ENCODE measurements at places on chromosomes 16 and 17.

DNA sequence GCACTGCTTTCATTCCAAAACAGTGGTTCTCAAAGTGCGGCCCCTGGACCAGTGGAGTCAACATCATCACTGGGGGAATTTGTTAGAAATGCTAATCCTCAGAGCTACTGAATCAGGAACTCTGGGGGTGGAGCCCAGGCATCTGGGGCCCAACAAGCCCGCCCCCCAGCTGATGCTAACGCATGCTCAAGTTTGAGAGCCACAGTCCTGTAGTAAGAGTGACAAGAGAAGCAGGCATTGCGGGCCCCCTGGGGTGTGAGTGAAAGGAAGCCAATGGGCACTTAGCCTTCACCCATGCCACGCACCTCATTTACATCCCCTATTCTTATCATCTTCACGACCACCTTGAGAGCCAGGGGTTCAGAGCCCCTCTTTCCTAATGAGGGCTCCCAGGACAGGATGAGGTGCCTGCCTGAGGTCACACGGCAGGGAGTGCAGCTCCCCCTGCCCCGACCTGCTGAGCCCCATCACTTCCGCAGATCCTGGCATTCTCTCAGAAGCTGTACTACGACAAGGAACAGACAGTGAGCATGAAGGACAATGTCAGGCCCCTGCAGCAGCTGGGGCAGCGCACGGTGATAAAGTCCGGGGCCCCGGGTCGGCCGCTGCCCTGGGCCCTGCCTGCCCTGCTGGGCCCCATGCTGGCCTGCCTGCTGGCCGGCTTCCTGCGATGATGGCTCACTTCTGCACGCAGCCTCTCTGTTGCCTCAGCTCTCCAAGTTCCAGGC, 9.1 kb downstream of the CA4 start:
- no peak for DNase-seq

DNA sequence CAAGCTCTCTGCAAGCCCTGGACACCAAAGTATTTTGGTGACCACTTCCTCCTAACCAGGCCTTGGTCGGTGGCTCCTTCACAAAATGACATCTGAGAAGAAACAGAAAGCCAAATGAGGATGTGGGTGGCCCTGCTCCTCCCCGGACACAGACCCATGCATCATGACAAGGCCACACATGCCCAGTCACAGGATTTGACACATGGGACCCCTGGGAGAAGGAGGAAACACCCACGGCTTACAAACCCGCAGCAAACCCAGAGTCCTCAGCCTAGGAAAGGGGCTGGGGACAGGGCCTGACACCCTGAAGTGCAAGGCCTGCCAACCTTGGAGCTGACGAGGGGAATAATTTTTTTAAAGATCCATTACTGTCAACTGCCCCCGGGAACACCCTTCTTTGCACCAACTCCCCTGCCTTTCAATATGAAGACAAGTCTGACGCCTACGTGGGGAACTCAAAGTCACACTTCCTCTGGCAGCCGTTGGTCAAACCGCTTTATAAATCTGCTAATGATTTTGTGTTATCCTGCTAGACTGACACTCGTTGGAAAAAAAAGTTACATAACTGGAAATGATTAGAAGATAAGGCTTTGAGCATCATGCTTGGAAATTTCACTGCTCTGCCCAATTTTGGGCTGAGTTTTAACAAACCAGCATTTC, 41.3 kb downstream of the GAS7 start:
- no peak for DNase-seq

- no peak for DNase-seq
These were observed 21.5 kb upstream of the SPN start for GRCh38 chr16:29641561-29641960.

DNA sequence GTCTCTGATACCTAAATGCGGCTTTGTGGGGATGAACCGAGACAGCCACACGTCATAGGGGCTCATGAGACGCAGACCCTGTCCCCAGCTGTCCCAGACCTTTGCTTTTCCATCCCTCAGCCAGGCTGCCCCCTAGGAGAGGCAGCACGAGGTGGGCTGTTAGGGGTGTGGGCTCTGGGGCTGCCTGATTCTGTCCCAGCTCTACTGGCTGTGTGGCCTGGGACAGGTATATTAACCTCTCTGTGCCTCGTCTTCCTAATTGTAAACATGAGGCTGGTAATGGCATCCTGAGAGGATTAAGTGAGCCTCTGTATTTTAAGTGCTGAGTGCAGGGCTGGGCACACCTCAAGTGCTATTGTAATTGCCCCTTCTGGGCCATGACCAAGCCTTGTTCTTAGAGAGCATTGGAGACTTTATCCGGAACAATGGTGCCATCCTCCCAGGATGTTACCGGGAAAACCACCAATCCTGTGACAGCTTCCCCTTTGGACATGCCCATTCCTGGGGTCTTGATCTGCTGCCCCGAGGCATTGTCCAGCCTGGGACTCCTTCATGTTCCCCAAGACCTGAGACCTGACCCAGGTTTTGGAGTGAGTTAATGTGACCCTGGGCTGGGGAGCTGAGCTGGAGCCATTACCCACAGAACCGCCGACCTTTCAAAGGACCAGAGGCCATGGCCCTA, 5.1 kb downstream of the ADGRG1 start:
- DNase-seq, result no peak

GRCh38 chr16:813204-813915, 12.8 kb upstream of the GNG13 start:
- peak; percentile 26 for DNase-seq

- DNase-seq, result no peak
These were observed 51.4 kb downstream of the WSB1 start for GRCh38 chr17:27345141-27345904.

DNA sequence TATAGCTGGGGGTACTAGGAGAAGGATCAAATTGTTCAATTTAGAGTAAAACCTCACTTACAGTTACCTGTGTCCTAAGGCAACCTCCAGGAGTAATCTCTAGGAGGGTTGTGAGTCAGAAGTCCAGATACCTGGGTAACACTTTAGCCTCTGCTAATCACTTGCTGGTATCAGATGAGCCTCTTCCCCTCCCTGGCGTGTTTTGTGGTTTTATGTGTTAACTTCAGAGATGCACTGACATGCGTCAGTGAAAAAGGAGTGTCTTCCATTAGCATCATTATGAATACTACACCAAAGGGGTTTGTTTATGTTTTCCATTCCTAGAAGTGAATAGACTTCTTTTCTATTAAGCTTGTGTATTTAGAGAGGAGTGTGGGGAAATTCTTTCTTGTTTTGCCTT, 208.2 kb downstream of the FTO start:
- peak; percentile 13 for DNase-seq

DNA sequence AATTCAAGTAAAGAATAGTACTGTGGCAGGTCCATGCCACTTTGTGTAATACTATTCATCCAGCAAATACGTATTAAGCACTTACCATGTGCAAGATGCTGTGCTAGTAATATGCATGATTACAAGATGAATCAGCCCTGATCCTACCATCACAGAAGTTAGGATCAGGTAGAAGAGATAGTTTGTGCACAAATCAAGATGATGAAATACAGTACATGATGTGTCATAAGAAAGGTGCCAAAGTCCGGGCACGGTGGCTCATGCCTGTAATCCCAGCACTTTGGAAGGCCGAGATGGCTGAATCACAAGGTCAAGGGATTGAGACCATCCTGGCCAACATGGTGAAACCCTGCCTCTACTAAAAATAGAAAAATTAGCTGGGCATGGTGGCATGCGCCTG, 10.9 kb downstream of the COG4 start:
- DNase-seq, result no peak

GRCh38 chr16:3458852-3459361, 15.4 kb downstream of the NAA60 start:
- DNase-seq, result no peak

GRCh38 chr17:72516772-72517399, 396.1 kb downstream of the SOX9 start:
- no peak for DNase-seq

GRCh38 chr17:3635474-3636153, 436 bp downstream of the SHPK start:
- no peak for DNase-seq

DNA sequence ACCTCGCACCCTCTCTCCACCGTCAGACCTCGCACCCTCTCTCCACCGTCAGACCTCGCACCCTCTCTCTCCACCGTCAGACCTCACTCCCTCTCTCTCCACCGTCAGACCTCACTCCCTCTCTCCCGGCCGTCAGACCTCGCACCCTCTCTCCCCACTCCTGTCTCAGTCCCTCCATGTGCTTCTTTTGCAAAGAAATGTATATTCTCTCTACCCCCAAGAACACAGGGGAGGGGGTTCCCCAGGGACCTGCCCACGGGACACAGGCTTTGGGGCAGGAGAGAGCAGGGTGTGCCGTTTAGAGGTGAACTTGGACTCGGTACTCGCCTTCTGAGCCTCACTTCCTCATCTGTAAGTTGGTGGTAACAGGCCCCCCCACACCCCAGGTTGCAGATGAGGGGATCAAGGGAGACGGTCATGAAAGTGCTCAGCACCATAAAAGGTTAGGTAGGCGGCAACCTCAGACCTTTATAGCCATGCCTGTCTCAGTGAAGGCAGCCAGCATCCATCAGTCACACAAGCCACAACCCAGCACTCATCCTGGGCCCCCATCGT, 63.7 kb downstream of the RPH3AL start:
- no peak for DNase-seq

DNA sequence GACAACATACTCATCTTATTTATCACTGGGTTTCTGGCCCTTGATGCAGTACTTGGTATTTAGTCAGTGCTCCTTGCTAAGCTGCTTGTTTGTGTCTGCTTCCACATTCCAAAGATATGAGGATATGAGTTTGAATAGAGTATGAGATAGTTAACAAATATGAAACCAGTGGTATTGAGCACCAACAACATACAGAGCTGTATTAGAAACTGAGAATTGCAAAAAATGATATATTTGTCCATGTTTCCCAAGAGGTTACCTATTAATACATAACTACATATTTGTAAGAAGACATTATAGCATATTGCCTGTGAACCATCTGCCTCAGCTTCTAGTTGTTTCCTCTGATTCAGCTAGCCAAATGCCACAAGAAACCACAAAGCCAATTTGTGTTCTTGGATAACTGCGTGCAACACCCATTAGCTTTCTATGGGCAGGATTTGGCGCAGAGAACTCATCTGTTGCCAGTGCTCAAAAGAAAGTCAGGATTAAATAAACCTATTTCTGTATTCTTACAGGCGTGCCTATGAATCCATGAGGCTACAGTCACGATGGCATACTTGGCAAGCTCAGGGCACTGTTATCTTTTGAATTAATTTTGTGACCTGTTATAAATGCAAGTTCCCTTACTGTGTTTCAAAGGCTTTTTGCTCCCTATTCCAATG, 194.4 kb downstream of the MAP2K6 start:
- DNase-seq, result no peak

DNA sequence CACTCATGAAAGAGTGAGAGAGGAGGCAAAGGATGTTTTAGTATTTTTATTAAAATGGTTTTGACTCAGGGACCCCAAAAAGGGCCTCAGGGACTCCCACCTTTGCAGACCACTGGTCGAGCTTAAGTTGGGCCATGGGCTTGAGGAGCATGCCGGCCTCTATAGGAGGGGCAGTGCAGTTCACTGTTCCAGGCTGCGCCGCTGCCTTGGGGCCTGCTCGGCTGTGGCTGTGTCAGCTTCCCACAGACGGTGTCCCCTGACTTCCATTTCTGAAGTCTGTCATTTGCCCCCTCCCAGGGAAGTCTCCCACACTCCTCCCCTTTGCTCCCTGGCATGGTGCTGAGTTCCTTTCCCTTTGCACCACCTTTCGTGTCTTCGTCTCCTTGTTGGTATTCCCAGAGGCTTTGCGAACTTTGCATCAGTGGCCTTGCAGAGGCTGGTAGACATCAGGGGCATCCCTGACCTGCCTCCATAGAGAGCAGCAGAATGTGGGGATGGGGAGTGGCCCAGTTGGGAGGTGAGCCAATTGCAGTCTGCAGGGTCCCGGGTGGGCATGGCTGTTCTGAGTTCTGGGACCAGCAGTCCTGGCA, 17.1 kb downstream of the MPRIP start:
- DNase-seq, result no peak

GRCh38 chr17:38926293-38927070, 1.1 kb downstream of the LASP1NB start:
- DNase-seq, result no peak

GRCh38 chr17:2481760-2482159, 29.9 kb downstream of the METTL16 start:
- DNase-seq, result no peak

- no peak for DNase-seq
These were observed 5.1 kb downstream of the MMD start for GRCh38 chr17:55416470-55417052.

Data from stimulated activated CD8-positive, alpha-beta memory T cell treated with anti-CD3 and anti-CD28 coated beads, Interleukin-15, amount 100 ng/mL, for 1 hour (primary cell).